ENCODE measurements at places on chromosomes 4 and X.

DNA sequence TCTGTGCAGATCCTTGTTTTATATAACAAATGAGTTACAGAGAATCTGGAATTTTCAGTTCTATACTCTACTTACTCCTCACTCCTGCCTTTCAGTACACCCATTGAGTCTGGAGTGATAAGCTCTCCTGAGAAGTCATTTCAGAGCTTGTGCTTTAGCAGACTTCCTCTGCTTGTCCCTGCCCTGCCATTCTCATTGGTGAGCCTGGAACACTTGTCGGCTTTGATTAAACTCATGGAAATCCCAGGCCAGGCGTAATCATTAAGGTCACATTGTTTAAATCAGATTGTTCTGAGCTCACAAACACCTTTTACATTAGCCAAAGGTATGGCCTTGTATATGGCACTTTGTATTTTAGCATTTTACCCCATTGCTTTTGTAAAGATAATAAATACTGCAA lies 102.7 kb downstream of the CNKSR2 start:
- no peak for DNase-seq

GRCh38 chr4:35739308-35739707 lies 505.0 kb downstream of the ARAP2 start:
- no peak for DNase-seq

GRCh38 chr4:125049711-125050110 lies 265.0 kb upstream of the FAT4 start:
- DNase-seq, result no peak

DNA sequence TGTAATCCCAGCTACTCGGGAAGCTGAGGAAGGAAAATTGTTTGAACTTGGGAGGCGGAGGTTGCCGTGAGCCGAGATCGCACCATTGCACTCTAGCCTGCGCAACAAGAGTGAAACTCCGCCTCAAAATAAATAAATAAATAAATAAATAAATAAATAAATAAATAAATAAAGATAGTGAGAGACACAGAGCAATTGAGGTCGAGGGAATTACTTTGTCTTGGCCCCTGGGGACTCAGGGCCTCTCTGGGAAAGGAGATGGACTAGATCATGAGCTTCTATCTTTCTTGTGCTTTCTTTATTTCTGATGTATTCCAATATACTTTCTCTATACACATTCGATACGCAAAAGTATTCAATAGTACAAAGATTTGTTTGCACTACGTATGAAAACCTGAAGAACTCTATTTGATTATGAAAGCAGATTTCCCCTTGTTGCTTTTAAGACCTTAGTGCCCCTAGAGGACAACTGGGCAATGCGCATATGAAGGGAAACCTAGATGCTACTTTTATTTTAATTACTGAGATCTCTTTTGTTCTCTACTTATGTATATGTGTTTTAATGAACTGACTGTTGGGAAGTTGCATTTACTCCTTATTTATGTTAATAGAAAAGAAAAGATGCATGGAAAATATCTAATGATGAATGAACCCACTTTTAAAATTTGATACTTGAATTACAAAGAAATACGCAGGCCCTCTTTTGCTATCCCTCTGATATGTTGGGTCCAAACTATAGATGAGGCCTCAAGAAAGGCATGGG lies 12.8 kb upstream of the ELOVL6 start:
- no peak for DNase-seq

DNA sequence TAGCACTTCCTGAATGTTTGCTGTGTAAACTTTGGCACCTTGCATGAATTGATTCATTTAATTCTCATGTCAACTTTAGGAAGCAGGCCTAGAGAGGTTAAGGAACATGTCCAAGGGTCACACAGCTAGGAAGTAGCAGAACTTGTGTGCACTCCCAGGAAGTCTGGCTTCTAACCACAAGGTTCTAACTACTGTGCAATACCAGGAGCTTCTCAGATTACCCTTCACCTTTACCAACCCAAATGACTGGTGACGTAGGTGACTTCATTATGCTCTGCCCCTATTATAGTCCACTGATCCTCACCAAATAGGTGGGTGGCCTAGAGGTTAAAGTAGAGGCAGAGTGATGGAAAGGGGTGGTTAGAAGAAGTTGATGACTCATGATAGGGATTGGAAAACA lies 14.4 kb downstream of the AR start:
- DNase-seq, result no peak

DNA sequence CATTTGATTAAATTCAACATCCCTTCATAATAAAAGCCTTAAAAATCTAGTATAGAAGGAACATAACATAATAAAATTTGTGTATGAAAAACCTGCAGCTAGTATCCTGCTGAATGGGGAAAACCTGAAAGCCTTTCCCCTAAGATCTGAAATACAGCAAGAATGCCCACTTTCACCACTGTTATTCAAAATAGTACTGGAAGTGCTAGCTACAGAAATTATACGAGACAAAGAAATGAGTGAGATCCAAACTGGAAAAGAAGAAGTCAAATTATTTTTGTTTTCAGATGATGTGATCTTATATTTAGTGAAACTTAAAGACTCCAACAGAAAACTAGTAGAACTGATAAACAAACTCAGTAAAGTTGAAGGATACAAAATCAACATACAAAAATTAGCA lies 152.9 kb downstream of the RTL3 start:
- DNase-seq, result no peak

- no peak for DNase-seq
Measured at GRCh38 chr4:4474476-4474875, 67.4 kb downstream of the STX18 start.

DNA sequence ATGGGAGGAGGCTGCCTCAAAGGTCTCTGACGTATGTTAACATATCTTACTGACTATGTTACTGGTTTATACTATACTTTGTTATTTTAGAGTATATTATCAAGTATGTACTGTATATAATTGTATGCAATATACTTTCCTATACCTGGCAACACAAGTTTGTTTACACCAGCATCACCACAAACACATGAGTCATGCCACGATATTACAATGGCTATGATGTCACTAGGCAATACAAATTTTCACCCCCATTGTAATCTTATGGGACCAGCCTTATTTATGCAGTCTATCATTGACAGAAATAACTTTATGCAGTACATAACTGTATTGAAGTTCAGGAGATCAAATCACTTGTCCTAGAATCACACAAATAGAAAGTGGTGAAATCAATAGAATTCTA lies 329.9 kb upstream of the SLC7A11 start:
- DNase-seq, result no peak
